ENCODE measurements at places on chromosomes 5 and 9.

- DNase-seq, result no peak
These were observed 370.9 kb upstream of the WWC1 start for GRCh38 chr5:167920589-167920988.

GRCh38 chr9:127884976-127885490, 7.6 kb upstream of the AK1 start:
- no peak for DNase-seq

GRCh38 chr5:68225188-68225910, 9.8 kb downstream of the PIK3R1 start:
- DNase-seq, result peak; percentile 40

DNA sequence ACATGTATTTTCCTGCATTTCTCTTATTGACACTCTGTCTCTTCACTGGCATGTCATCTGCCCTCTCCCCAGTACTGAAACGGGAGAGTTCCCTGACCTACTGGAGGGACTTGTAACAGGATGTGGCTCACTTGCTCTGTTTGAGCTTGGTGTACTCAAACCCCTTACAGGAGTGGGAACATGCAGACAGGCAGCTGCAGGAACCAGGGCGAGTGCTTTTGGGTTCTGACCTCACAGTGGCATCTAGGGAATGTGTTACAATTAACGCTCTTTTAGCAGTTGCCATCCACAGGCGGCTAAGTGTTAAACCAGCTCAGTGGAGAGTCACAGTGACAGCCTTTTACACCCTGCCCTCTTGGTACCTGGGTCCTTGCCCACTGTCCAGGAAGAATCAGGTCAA, 300.3 kb upstream of the GRAMD2B start:
- no peak for DNase-seq

DNA sequence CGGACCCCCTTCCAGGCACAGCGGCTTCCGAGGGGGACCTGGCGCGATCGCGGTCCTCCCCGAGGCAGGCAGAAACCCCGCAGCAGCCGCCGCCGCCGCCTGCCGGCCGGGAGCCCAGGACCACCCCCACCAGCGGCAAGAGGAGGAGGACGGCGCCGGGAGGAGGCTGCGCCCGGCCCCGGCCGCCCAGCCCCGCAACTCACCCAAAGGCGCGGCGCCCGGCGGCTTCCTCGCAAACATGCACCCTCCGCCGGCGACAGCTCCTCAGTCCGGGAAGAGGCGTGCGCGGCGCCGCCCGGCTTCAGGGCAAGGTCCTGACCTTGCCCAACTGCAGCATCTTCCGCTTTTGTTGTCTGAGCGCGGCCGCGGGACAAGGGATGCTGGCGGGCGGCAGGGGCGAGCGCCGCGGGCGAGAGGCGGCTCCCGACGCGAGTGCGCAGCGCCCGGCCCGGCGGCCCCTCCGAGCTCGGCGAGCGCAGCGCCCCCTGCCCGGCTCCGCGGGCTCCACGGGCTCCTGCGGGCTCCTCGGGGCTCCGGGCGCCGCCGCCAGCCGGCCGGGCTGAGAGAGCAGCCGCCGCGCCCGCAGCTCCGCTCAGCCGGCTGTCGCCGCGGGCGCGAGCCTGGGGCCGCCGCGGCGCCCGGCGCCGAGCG, 507 bp downstream of the CTNND2 start:
- DNase-seq, result peak; percentile 31

DNA sequence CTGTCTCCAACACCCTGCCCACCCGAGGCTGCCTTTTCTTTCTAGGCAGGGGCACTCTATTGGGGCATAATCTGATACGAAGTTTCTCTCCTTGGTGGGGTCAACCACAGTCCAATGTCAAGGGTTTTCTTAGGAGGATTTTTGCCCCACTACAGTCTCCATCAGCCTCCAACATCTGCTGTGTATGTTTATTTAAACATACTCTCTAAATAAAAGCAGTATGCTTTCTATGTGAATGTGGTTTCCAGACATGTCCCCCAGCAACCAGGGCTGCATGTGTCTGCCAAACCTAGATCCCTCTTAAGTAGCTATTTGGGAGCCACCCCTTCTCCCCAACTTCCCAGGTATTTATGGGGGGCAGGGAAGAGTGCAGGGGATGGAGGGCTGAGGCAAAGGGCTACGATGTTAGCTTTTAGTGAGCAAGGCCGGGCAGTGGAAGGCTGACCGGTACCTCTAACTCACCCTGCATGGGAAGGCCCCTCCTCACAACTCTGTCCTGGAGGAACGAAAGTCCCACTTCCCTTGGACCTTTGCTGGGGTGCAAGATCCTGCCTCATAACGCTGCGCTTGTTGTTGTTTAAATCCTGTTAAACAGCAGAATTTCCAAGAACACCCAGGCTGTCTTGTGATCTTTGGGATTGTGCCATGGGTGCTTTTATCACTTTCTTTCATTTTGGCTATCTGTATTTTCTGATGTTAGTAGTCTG, 75.4 kb downstream of the NREP start:
- no peak for DNase-seq

DNA sequence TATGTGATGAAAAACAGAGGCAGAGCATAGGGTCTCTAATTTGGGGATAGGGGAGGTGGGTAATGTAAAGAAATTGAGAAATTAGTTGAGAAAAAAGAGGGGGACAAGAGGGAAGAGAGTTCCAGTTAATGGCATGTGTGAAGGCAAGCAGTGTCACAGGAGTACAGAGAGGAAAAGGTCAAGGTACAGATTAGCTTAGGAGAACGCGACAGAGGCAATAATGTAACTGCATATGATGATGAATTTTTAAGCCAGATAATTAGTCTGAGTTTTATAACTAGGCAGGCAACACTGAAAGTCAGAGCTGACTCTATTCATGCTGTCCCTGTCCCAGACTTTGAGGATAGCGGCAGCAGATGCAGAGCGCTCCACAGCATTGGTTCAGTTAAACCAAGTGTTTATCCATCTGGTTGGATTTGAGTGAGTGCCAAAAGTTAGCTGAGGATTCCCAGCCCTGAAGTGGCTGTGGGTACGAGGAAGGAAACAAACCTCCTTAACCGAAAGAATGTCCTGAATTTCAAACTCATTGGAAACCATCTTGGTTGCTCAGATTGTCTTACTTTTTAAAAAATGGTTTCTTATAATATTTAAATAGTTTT, 315.2 kb downstream of the ARHGAP26 start:
- DNase-seq, result no peak

GRCh38 chr9:81680006-81680405, 9.3 kb downstream of the TLE1 start:
- DNase-seq, result no peak

GRCh38 chr9:4666042-4666699, at the start of gene SPATA6L:
Gene SPATA6L (minus strand): TSS chr9:4666480. CDS start chr9:4666250, 230 bp downstream.
- DNase-seq, result peak; percentile 49

- no peak for DNase-seq
These were observed 109.7 kb upstream of the LHFPL2 start for GRCh38 chr5:78758169-78758839.

GRCh38 chr5:124102486-124102885, 590.5 kb downstream of the CSNK1G3 start:
- DNase-seq, result no peak

DNA sequence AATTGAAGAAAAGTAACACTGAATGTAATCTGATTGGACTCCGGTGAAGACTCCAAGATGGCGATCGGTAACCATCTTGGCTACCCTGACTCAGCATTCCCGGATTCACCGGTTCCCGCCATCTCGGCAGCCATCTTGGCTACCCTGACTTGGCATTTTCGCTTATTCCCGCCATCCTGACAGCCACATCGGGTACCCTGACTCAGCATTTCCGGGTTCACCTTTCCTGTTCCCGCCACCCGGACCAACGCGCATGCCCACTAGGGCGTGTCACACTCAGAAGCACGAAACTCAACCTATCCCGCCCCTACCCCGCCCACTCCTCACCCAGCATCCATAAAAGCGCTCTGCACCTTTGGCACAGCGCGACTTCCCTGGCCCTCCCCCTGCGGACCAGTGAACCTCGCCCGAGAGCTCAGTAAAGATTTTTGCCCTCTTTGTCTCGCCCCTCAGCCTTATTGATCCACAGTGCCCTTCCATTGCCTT, 17.2 kb downstream of the SPTLC1 start:
- DNase-seq, result no peak

DNA sequence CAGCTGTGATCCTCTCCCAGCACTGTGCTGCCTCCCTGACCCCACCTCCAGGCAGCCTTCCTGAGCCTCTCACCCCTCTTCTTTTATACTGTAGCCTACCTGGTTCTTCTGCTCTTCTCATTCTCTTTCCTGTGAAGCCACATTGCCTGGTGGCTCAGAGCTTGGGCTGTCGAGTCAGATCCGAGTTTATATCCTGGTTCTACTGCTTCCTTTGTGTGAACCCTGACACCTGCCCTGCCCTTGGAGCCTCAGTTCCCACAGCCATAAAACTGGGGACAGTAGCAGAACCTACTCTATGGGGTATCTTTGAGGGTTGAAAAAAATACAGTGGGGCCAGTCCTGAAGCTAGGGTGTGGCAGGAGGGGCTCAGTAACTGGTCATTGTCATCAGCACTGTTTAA, 8.8 kb downstream of the SLC27A4 start:
- no peak for DNase-seq

GRCh38 chr9:87500491-87501270, 3.0 kb downstream of the DAPK1 start:
- DNase-seq, result no peak

GRCh38 chr9:129761901-129762369, 9.1 kb upstream of the PTGES start:
- no peak for DNase-seq

GRCh38 chr5:30600892-30601291, 592.6 kb upstream of the CDH6 start:
- DNase-seq, result no peak

GRCh38 chr5:121915765-121916164, 46.0 kb upstream of the SRFBP1 start:
- DNase-seq, result no peak

DNA sequence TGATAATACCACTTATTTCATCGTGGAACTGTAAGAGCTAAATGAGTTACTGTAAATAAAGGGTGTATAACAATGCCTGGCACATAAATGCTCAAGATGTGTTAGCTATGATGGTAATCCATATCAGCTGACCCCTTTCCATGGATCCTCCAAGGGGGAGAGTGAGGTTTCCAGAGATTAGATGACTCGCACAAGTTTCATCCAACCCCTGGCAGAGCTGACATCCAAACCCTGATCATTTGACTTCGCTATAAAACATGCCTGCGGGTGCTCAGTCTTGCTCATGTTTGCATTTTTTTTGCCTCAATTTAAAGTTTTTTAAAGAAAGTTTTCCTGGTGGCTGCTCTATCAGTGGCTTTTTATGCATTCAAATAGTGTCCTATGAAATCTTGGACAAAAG, 145.7 kb upstream of the SMIM23 start:
- DNase-seq, result no peak

DNA sequence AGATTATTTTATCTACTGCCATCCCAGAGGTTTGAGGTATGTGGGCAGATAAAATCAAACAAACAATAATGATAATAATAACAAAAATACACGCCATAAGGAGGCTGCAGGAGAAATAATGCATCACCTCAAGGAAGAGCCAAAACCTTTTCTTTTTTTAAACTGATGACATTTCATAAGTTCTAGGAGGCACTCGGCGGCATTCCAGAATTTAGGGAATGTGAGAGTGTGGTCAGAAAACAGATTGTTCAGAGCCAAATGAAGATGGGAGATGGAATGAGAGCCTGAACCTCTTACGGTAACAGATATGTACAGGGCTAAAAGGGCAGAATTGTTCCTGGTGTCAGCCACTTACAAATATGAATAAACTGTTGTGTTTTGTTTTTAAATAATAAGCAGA, 615.0 kb upstream of the CHD1 start:
- no peak for DNase-seq

GRCh38 chr9:103116246-103116645, 121.1 kb downstream of the CYLC2 start:
- no peak for DNase-seq

All from HL-60 (cell line).